ENCODE measurements at places on chromosomes 5 and 9.

GRCh38 chr9:21121079-21121478 is 20.6 kb downstream of the IFNW1 start:
- DNase-seq: no peak

DNA sequence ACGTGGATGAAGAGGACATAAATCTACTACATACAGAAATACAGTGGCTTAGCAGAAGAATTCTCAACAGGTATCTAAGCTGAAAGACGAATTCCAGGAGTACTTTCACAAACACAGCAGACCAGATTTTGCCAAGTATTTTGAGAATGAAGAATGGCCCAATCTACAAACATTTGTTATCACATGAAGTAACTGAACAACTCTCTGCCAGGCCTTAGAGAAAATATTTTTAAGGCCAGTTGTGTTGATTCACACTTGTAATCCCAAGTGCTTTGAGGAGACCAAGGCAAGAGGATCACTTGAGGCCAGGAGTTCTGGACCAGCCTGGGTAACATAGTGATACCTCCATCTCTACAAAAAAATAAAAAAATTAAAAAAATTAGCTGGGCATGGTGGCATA is 14.3 kb downstream of the AGTPBP1 start:
- DNase-seq: no peak

- DNase-seq: peak; percentile 91
Observed at GRCh38 chr9:136728080-136728547, 14.6 kb downstream of the LCN10 start.

DNA sequence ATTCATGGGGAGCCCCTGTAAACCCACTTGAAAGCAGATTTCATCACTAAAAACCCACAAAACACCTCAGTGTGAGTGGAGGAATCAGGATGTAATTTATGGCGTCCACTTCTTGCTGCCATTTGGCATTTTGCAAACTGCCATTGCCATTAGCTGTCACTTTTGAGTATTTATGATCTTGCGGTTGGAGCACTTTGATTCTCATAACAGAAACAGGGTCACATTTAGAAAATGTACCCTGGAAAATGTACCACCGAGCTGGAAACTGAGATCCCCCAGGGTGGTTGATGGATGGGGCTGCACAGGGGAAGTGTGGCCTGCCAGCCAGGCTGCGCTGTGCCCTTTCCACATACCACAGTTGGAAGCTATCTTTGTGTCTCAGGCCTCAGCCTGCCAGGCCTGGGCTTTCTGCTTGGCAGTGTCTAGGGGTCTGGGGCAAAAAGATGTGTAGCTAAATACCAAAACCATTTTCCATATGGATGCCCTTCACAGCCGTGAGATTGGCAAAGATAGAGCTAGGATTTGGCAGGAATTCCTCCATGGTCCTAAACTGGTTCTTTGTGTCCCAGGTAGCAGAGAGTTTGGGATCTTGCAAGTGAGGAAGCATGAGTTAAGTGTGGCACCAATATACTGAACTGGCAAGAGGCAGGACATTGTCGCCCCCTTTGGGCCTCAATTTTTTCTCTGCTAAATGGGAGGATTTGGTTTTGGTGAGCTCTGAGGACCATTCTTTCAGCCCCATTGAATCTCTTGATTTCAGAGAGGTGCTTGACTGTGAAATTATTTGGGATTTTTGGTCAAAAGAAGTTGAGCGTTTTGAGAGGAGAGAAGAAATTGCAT is 46.2 kb downstream of the GALNT10 start:
- DNase-seq: no peak

DNA sequence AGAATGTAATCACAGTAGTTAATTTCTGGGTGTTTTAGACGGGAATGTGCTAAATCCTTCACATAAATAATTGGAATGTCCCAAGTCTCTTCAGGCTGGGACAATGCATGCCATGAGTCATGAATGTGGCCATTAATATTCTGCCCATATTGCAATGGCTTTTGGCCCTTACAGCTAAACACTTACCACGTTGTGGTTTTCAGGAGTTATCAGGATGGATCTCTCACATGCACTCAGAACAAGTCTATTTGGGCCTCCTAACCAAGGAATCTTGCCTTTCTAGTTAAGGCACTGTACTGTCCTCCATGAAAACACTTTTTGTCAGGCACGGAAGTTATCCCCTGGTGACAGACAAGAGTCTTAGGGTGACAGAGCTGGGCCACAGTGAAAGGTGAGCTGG is 32.7 kb downstream of the PKD2L2 start:
- no peak for DNase-seq

DNA sequence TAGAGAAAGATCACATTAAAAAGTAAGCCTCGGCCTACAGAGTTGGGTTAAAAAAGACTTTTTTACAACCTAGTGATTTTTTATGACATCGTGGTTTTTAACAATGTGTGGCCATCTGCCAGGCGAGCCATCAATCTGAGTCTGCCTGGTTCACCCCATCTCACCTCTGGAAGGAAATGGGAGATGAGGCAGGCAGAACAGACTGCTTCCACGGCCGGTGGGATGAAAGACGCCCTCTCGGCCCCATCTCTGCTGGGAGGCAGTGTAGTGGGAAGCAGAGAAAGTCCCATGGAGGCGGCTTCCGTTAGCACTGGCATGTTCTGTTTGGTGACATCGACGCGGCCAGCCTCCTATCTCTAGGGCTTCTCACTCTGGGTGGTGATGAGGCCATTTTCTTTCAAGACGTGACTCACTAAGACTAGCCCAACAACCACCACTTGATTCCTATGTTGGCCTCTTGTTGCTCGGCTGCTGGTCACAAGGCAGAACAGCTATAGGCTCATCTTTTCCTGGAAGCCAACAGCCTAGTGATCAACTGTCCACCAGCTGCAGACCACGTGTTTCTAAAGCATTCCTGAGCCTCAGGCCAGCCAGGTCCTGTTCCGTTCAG is 132.4 kb upstream of the OTULINL start:
- DNase-seq: no peak

DNA sequence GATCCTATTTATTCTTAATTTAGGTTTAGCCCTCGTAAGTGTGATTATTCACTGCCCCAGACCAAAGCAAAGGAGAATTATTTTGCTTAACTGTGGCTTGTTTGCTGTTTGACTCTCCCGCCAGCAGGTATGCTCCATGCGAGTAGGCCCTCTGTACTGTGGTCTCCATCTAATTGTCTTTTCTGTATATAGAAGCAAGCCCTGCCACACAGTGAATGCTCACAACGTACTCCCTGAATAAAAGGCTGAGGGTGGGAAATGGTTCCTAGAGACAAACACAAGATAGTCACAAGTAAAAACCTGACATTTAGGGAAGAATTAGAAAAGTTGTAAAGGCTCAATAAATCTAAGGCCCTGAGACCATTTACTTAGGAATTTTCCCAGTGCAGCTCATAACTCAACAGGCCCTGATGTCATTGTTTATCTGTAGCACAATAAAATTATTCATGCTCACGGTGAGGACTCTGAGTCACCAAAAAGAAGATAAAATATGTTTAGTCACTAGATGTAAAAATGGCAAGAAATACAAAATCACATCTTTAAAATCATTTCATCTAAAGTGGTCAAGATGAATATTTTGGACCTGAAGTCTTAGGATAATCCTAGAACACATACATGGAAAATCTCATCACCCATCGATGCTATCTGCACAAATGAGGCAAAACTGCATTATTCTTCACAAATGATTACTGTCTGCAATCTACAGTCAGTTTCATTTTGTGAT is 473.2 kb downstream of the ENC1 start:
- no peak for DNase-seq

DNA sequence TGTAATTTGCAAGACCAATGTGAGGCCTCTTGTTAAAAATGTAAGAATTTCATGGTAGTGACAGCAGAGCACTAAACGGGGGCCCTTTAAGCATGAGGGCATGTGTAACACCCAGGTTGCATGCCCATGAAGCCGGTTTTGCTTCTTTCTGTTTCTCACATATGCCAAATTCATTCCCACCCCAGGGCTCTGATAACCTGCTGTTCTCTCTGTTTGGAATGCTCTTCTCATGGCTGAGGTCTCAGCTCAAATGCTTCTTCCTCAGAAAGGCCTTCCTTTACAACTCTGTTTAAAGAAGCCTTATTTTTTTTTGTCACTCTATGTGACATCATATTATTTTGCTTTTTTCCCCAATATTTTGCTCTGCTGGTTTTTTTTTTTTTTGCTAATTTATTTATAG is 369.0 kb downstream of the KIAA0825 start:
- no peak for DNase-seq

DNA sequence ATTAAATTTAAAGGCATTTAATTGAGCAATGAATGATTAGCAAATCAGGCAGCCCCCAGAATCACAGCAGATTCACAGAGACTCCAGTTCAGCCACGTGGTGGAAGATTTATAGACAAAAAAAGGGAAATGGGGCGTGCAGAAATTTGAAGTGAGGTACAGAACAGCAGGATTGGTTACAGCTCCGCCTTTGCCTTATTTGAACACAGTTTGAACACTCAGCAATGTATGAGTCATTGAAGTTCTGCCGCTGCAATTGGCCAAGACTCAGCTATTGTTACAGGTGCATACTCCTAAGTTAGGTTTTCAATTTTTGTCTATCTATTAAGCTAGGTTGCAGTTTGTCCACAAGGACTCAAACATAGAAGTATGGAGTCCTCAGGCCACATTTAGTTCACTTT is 157.7 kb upstream of the SLC12A2 start:
- DNase-seq: no peak

- DNase-seq: no peak
Observed at GRCh38 chr5:39130716-39131115, 56.5 kb upstream of the RICTOR start.

GRCh38 chr5:35884191-35884769 is 27.6 kb downstream of the IL7R start:
- no peak for DNase-seq

DNA sequence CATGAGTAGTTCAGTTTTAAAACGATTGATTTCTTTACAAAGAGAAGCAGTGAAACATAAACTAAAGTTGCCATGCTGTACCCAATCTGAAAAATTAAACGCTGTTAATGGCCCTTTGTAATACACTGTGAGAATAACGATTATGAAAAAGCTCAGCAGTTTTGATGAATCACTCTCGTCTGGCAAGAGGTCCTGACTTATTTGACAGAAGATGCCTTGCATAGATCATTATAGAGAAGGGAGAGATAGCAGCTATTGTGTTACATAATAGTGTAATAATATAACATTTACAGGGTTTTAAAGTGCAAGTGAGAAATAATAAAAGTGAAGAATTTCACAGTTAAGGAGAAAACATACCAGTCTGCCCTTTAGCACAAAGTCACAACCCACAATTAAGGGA is 361.5 kb upstream of the CDH10 start:
- DNase-seq: no peak

DNA sequence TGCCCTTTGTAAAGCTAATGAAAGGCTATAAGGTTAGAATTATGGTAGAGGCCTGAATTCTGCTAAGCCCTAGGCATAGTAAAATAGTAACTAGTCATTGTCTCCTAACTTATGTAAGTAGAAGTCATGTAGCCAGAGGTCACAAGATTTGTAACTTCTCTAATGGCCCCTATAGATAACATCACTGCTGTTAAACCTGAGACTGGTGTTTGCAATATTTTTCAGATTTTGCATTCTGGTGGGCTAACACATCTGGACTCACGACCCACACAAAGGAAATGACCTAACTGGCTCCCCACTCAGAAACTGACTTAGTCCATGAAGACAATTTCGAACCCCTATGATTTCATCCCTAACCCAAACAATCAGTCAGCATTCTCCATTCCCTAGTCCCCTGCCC is 37.2 kb upstream of the TTC39B start:
- no peak for DNase-seq

- no peak for DNase-seq
Observed at GRCh38 chr9:118630931-118631595, 738.2 kb downstream of the BRINP1 start.

DNA sequence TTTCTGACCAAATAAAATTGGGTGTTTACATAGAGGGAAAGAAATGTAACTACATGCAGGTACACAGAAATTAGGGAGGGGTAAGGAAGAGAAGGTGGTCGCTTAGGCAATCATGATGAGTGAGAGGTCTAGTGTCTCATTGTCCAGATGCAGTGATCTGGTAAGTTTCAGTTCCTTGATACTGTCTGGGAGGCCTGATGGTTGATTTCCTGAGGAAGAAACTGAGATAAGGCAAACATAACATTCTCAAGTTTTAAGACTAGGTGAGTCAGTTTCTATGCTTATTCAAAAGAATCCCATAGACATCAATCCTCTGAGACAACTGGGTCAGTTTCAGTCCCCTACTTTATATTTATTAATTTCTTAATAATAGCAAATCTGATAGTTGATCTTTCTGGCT is 843.3 kb upstream of the CDH10 start:
- no peak for DNase-seq

GRCh38 chr9:74497748-74498620 is 849 bp downstream of the RORB start:
- DNase-seq: no peak

DNA sequence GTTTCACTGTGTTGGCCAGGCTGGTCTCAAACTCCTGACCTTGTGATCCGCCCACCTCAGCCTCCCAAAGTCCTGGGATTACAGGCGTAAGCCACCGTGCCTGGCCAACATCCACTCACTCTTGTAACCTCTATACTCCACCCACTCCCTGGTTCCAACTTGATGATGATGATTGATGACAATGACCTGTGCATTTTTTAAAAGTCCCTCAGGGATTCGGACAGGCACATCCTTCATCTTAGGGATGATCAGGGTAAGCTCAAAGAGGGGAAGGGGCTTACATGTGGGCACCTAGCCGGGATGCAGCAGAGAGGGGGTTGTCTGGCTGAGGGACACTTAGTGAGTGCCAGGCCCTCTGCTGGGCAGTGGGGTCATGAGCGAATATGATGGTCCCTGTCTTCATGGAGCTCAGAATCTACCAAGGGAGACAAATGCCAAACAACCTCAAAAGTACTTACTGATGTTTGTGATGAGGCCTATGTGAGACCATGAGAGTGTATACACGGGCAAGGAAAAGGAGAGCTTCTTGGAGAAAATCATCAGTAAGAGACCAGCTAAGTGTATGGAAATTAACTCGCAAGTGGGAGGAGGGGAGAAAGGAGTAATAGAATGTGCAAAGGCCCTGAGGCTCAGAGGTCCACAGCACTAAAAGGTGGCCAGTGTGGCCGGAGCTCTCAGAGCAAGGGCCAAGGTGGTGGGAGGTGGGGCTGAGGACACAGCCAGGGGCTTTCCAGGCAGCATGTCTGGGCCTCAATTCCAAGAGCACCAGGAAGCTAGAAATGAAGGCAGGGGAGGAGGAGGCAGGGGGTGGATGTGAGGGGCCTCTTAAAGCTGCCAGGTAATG is 27.4 kb downstream of the LHX2 start:
- DNase-seq: no peak

- no peak for DNase-seq
Observed at GRCh38 chr9:92658176-92658575, 11.8 kb downstream of the IPPK start.

GRCh38 chr5:167346461-167346860 is 945.0 kb upstream of the WWC1 start:
- DNase-seq: no peak

- no peak for DNase-seq
Observed at GRCh38 chr9:114348261-114348905, 18.7 kb downstream of the ORM2 start.

DNA sequence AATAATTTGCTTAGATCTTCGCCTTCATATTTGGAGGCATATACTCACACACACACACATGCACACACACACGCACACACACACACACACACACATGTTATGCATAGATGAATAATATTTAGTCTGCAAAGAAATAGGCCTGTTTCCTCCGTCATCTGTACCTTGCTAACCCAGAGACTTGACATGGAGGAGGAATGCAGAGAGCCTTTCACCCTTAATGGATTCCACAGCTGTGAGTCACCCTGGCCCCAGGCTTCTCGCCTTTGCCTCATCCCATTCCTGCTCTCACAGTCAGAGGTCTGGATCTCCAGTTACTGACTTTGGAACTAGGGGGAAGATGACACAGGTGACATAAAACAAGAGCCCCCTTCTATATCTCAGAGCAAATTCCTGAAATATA is 29.7 kb downstream of the ZNF462 start:
- no peak for DNase-seq

All from stimulated activated CD4-positive, alpha-beta T cell treated with anti-CD3 and anti-CD28 coated beads, TNF-alpha, amount 100 ng/mL, for 4 hours (primary cell).